ENCODE measurements at places on chromosomes 11 and 22. TPM values are rescaled to one million over a fixed set of nuclear protein-coding genes. Genes with fewer than 3 reads are reported as not detected.

Gene TSSC4
- 67.9 TPM for total RNA-seq

Gene TPBGL
- total RNA-seq = 0.28 TPM

Gene TRIM22
- total RNA-seq = 68.2 TPM

Gene PHETA2
- total RNA-seq = 16.5 TPM

Gene KRTAP5-2
- total RNA-seq = not detected

Gene PHF21B
- total RNA-seq = not detected

Gene CD3G
- not detected for total RNA-seq

Gene TMEM191C
- total RNA-seq = 1.1 TPM

Gene GTSE1
- 11.3 TPM for total RNA-seq

Gene C22orf31
- total RNA-seq = not detected

Gene VPS37C
- total RNA-seq = 5.9 TPM

Gene TMEM218
- 23.7 TPM for total RNA-seq

Gene UFD1
- total RNA-seq = 90.3 TPM

Gene ROM1
- 3.1 TPM for total RNA-seq

Gene TANGO2
- total RNA-seq = 49.7 TPM

Gene MYO18B
- total RNA-seq = under 0.01 TPM
